ENCODE measurements at places on chromosomes 11 and 22.

GRCh38 chr11:199782-200181 is 6.9 kb downstream of the SCGB1C1 start:
- no peak overlapping the region for H3K4me3 ChIP-seq
- no peaks in the 10 kb centered on the region for H3K27me3 ChIP-seq
- no peak overlapping the region for H3K27ac ChIP-seq
- peaks cover 39% of the 10 kb centered on the region for H3K4me1 ChIP-seq
- peaks cover 22% of the 10 kb centered on the region for H3K36me3 ChIP-seq
- DNase-seq, result peak; percentile 21

- H3K27ac ChIP-seq, result no peak overlapping the region
- no peak overlapping the region for H3K4me3 ChIP-seq
- H3K36me3 ChIP-seq, result peaks cover 48% of the 10 kb centered on the region
Measured at GRCh38 chr11:118522571-118523072, 4.7 kb upstream of the TTC36 start.

DNA sequence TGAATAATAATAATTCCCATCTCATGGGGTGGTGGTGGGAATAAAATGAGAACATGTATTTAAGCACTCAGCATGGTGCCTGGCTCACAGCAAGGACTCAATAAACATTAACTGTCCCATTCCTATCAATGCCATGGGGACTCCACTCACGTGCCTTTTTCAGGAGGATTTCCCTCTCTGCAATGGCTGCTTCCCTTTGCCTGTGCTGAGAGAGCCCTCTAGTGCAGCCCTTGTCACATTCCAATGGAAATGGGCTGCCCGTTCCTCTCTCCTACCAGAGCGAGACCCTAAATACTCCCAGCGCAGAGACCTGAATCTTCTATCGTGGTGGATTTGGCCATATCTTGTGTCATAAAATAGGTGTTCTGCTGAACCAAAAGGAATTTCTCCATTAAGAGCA is 621.5 kb upstream of the B3GAT1 start:
- no peak for DNase-seq
- no peak overlapping the region for H3K27ac ChIP-seq
- H3K4me3 ChIP-seq, result no peak overlapping the region
- no peaks in the 10 kb centered on the region for H3K36me3 ChIP-seq

- no peak overlapping the region for H3K4me3 ChIP-seq
- DNase-seq, result no peak
- peaks cover 18% of the 10 kb centered on the region for H3K4me1 ChIP-seq
- no peak overlapping the region for H3K27ac ChIP-seq
- H3K36me3 ChIP-seq, result no peaks in the 10 kb centered on the region
Measured at GRCh38 chr11:45772986-45773785, 31.8 kb upstream of the SLC35C1 start.

- H3K27me3 ChIP-seq, result no peaks in the 10 kb centered on the region
- peaks cover 24% of the 10 kb centered on the region for H3K4me1 ChIP-seq
- H3K27ac ChIP-seq, result peak overlapping the region; percentile 28
- peaks cover 53% of the 10 kb centered on the region for H3K36me3 ChIP-seq
- H3K4me3 ChIP-seq, result no peak overlapping the region
Measured at GRCh38 chr11:34111722-34112270, 6.4 kb downstream of the NAT10 start.

DNA sequence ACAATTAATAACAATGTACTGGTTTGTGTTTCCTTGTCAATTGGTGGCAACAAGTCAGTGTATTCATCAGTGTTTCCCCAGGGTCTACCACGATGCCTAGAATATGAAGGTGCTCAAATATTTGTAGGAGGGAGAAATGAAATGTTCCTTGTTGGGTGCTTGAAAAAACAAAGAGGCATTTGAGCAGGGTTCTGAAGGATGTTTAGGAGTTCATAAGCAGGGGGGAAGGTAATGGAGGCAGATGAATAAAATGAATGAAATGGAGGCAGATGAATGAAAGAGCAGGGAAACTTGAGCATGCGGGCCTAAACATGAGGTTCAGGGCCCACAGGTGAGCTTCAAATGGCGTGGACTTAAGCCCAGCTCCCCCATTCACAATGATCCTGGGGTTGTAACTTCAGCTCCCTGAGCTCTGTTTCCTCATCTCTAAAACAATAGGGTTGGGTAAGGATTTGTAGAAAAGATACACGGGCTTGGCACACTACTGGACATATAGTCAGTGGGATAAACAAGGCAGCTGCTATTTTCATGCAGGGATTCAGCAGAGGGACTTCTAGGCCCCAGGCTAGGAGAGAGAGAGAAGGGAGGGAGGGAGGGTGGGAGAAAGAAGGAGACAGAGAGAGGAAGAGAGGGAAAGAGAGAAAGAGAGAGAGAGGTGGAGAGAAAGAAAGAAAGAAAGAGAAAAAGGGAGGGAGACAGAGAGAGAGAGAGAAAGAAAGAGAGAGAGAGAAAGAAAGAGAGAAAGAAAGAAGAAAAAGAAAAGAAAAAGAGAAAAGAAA is 73.7 kb downstream of the MN1 start:
- H3K27ac ChIP-seq, result no peak overlapping the region
- H3K27me3 ChIP-seq, result peaks cover 11% of the 10 kb centered on the region
- no peaks in the 10 kb centered on the region for H3K36me3 ChIP-seq
- no peak overlapping the region for H3K4me3 ChIP-seq
- DNase-seq, result no peak

- H3K27me3 ChIP-seq, result no peaks in the 10 kb centered on the region
- no peak overlapping the region for H3K27ac ChIP-seq
- DNase-seq, result no peak
- no peaks in the 10 kb centered on the region for H3K36me3 ChIP-seq
Measured at GRCh38 chr11:111774955-111775710, 8.9 kb upstream of the PPP2R1B start.
